ENCODE measurements at places on chromosomes 7 and 10.

GRCh38 chr7:7318601-7319000 lies 136.3 kb downstream of the C1GALT1 start:
- DNase-seq = no peak

DNA sequence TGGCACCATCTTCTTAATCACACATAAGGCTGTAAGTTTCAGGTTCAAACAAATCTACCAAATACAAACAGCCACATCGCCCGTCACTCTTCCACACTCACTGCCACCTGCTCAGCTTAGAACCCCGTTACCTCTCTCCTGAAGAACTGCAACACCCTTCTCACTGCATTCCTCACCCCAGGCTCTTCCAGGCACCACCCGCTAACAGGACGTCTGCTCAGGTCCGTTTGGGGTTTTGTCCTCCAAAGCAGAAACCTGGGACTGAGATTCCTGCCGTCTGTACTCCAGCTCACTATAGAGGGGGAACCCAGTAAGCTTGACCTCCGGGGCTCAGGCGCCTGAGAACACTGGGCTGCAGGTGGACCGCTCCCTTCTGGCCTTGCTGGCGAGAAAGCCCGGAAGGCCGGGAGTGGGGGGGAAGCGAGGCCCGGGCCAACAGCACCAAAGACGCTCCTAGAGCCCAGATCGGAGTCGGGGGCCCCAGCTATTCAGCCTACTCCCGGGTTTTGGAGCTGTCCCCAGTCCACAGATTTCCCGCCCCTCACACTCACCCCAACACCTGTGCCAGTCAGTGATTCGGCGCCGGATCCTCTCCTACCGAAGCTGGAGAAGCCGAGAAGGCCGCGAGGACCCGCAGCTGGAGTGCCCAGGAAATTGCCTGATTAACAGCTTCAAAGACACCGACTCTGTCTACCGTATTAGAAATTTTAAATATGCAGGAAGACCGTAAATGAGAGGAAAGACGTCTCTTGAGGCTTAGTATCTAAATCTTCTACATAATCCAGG lies at the start of gene AP3M1:
Gene AP3M1, minus strand, starts transcription at position 625 of the 786 bp plus-strand sequence. CDS start 12,449 bp downstream, outside the sequence.
- DNase-seq = no peak

DNA sequence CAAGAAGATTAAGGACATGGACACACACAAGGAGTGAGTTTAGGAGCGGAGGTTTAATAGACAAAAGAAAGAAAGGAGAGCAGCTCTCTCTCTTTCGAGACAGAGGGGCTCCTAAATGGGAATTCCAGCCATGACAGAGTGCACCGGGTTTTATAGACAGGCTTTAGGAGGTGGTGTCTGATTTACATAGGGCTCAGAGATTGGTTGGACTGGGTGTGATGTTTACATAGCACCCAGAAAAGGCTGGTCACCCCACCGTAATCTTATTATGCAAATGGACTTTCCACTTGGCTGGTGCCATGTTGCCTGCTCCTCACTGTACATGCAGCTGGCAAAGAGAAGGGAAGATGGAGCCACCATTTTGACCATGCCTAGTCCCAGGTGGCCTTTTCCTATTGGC lies 28.4 kb upstream of the MRC1 start:
- DNase-seq = no peak

- DNase-seq = no peak
Measured at GRCh38 chr7:114128880-114129279, 210.1 kb upstream of the PPP1R3A start.

GRCh38 chr7:91292506-91292905 lies 28.3 kb downstream of the FZD1 start:
- DNase-seq = no peak

DNA sequence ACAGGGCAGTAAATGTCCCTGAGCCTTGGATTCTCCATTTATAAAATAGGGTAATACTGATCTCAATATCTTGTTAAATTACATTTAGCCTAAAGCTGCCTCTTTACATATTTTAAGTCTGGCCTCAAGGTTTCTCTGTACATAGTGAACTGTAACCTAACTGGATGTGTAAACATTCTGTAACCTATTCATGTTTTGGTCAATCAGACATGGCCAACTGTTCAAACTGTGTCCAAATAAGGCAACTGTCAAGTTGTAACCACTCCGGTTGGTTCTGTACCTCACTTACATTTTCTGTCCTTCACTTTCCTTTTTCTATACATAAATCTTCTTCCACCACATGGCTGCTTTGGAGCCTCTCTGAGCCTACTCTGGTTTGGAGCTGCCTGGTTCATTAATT lies 107.1 kb upstream of the ITGB1 start:
- DNase-seq = no peak

- DNase-seq = no peak
Measured at GRCh38 chr7:69434398-69434815, 163.9 kb upstream of the AUTS2 start.

DNA sequence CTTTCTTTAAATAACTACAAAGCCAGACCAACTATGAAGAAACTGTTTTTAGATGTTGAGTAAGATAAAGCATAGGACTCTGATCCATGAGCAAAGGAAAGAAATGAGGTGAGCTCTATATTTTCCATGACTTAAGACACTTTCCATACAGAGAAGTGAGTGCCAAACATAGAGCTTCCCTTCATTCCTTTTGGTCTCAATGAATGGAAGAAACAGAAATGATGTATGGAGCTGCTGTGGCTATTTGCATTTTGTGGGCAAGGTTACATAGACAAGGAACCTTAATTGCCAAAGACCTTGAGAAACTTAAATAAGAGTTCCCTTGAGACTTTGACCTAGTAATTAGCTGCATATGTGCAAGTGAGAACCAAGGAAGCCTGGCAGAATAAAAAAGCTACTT lies 1152.2 kb downstream of the XPNPEP1 start:
- no peak for DNase-seq

DNA sequence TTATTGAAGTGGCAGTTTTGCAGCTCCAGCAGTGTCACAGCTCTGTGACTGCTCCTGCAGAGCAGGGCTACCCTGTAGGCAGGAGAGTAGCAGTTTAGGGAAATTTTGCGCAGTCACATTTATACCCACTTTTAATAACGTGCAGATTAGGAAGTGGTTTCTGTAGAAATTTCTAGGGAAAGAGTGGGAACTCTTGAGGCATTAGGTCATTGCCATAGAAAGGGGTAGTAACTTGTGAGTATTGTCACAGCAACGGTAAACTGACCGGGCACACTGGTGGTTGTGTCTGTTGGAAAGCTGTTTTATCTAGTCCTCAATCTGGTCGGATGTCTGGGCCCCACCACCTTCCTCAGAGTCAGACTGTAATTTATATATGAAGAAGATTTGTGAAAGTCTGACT lies 51.9 kb downstream of the CDC14C start:
- DNase-seq = no peak

DNA sequence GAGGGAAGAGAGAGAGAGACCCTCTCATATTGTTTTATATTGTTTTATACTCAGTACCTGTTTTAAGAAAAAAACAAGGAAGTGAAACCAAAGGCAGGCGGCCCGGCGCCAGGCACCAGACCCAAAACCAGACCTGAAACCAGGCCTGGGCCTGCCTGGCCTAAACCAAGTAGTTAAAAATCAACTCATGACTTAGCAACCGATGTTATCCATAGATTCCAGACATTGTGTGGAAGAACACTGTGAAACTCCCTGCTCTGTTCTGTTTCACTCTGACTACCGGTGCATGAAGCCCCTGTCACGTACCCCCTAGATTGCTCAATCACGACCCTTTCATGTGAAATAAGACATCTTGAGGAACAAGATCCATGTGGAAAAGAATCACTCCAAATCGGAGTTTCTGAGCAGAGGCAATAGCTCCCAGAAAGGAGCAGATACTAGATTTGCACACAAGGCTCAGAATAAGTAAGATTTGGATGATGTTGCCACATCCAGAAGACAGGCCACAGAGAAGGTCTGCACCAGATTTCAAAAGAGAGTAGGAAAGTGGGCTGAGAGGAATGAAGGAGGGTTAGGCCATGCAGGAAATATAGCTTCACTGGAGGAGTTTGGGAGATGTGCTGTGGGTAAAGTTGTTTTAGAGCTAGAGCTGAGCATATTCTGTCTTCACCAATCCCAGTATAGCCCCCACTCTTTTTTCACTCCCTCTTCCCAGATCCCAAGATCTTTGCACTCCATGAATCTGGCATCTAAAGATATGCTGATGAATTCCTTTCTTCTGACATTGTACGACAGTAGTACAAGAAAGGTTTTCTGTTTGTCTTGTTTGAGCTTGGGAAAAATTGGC lies 8.8 kb upstream of the ZNF248 start:
- DNase-seq = no peak

DNA sequence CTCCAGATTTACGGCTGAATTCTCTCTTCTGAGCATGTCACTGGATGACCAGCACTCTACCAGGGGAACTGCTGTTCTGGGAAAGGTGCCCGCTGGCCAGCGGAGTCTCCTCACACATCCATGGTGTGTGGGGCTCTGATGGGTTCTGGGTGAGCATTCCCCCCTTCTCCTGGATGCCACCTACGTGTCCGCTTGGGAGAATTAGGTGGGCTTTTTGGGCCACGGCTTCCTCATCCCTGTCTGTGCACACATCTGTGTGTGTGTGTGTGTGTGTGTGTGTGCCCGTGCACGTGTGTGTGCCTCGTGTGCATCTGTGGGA lies 163.0 kb downstream of the DNAJB6 start:
- no peak for DNase-seq

- no peak for DNase-seq
Measured at GRCh38 chr10:110356628-110357245, 52.0 kb upstream of the SMNDC1 start.

DNA sequence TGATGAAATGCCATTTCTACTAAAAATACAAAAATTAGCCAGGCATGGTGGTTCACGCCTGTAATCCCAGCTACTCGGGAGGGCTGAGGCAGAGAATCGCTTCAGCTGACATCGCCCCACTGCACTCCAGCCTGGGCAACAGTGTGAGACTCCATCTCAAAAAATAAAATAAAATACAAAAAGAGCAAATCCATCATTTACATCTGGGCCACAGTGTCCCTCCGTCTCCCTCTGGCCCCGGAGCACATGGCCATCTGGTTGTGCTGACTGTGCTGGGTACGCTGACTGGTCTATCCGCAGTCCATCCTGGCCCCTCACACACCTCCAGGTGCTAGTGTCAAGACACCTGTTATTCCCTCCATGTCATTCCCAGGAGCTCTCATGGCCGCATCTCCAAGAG lies 42.1 kb downstream of the KCNH2 start:
- DNase-seq = no peak

GRCh38 chr7:36775676-36776075 lies 51.4 kb upstream of the AOAH start:
- no peak for DNase-seq

DNA sequence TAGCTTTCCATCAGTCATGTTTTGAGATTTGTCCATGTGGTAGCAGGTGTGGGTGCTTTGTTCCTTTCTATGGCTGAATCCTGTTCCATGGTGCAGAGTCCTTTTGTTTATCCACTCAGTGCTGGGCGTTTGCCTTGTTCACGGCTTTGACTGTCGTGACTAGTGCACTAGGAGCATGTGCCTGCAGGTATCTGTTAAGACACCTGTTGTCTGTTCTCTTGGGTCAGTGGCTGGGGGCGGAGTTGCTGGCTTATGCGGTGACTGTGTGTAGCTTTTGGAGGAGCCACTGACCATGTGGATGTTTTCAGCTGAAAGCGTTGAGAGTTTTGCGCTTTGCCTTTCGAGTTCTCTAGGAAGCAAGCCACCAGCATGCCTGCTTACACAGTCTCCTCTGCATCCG lies 573.1 kb upstream of the FOXK1 start:
- DNase-seq = no peak

DNA sequence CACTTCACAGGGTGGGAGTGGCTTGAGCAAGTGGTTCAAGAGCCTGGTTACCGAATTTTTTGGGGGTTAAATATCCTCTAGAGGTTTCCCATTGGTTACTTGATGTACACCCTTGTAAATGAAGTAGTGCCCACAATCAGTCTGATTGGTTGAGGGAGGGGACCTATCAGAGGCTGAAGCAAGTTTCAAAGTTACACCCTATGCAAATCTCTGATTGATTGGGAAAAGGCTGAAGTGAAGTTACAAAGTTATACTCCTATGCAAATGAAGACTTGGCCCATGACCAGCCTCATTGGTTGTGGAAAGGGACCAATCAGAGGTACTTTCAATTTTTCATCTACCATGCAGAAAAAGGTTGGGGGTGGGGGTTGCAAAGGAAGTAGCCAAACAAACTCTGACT lies 34.7 kb downstream of the UBE2D4 start:
- DNase-seq = no peak

DNA sequence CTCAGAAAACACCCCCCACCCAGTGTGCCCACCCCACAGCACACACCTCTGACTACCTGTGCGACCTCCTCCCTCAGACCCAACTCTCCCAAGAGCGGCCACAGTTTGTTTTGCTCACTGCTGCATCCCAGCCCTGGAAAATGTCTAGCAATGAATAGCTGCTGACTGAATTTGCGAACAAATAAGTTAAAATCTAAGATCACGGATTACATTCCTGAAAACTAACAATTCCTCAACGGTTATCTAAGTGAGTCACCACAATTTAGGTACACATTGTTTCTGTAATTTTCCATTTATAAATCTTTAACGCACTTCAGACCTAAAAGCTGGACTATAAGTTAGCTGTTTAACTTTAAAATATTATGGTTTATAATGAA lies 235.2 kb downstream of the ZMYND11 start:
- no peak for DNase-seq

GRCh38 chr7:84154991-84155781 lies 39.4 kb downstream of the SEMA3A start:
- DNase-seq = no peak

DNA sequence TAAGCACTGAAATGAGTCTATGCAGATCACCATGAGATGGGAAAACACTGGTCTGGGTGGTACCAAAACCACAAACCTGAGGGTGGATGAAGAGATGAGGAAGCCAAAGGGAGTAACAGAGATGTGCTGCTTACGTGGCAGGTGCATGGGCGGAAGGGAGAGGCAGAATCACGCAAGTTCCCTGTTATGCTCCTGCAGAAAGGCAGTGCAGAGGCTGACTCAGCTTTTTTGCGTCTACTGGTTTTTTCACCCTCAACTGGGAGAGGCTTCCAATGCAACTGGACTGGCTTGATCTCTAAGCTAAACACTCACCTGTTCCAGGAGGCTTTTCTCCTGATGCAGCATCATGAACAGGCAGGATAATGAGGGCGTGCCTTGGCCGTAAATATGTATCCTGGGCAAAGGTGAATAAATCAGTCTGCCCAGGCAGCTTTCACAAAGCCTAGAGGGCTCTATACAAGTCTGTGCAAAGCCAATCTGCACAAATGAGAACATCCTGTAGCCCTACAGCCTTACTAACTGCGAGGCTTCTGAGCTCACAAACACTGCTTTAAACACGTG lies 95.4 kb upstream of the AFAP1L2 start:
- no peak for DNase-seq

Measured in A549 (cell line).